ENCODE measurements at places on chromosomes 6 and 20.

DNA sequence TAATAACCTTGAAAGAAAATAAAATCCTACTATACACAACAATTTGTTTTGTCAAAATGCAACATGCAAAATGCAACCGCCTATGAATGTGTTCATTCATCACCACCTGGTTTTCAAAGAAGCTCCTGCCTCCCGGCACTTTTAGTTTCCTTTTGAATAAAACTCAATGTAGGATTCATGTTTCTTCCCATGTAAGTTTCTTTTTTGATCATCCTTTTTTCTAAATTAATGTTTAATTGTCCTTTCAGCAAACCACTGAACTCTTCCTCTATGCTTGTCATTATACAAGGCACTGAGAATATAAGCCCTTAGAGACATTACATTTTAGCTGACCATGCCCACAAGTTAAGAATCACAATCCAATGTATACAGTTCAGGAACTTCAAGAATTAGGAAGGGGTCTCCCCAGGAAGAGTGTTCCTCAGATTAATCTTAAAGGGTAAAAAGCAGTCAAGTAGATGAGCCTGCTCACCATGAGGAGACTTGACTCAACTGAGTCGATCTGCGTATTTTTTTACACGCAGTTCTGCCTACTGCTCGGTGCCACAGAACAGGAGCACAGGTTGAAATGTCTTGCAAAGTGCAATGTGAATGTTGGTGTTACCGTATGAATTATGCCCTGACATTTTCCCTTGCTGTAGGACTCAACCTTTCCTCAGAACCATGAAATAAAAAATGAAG, 7.2 kb upstream of the THEMIS start:
- no peak for DNase-seq

- DNase-seq = no peak
Measured at GRCh38 chr6:15254070-15254975, 8.5 kb downstream of the JARID2 start.

DNA sequence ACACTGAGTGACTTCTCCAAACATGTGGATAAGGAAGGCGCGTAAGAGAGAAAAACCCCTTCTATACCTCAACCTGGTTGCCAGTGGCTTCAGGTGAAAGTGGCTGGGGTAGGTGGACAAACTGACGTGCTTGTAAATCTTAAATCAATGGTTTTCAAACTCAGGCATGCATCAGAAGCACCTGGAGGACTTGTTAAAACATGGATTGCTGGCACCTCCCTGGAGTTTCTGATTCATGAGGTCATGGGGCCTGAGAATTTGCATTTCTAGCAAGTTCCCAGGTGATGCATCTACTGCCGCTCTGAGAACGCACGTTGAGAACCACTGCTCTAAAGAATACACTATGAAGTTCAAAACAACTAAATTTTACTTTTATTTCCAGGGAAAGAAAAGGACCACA, 31.9 kb upstream of the TAB2 start:
- no peak for DNase-seq

GRCh38 chr6:47473791-47474346, 3.7 kb upstream of the CD2AP start:
- no peak for DNase-seq

DNA sequence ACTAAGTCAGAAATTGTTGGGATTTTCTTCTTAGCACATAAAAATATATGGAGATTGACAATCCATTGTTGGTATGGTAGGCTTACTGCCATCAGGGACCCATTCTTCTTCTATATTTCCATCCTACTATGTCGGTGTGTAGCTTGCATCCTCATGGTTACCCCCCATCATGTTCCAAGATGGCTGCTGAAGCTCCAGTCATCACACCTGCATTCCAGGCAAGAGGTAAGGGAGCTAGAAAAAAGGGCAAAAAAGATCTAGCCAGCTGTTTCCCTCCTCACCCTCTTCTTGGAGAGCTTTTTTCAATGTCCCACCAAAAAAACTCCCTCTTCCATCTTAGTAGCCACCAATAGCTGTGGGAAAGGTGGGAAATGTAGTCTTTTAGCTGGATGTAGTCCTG, 13.6 kb downstream of the SLC2A10 start:
- DNase-seq = no peak

GRCh38 chr6:139903411-139904157, 529.1 kb upstream of the CITED2 start:
- no peak for DNase-seq

- DNase-seq = no peak
Measured at GRCh38 chr6:37630281-37630799, 67.3 kb downstream of the MDGA1 start.

GRCh38 chr6:13079096-13079723, 249.1 kb downstream of the TBC1D7 start:
- no peak for DNase-seq

DNA sequence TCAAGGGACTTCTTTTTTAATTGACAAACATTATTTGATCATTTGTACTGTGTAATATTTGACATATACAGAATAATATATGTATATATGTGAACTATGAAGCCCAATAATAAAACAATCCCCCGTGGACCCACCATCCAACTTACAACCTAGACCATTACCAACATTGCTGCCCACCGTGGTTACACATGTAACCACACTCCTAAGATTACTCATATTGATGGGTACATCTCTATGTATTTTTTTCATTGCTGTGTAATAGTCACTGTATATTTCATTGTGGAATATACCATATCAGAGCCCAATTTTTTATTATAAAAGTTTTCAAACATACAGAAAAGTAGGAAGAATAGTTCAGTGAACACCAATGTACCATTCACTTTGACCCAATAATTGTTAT, 94.3 kb downstream of the RTN4IP1 start:
- no peak for DNase-seq

DNA sequence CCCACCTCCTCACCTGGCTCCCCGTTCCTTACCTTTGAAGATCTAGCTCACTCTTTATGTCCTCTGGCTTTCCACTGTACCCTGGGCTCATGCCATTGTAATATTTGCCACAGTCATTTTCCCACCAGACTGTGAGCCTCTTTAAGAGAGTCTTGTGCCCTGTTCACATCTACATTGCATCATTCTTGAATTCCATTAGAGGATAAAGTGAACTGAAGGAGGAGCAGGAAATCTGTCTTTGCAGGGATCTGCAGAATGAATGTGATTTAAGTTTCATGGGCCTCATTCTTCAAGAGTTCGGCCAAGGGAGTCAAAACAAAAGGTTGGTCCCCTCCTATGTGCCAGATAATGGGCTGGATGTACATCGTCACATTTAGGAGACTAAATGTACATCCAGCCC, 272.6 kb upstream of the CITED2 start:
- no peak for DNase-seq

DNA sequence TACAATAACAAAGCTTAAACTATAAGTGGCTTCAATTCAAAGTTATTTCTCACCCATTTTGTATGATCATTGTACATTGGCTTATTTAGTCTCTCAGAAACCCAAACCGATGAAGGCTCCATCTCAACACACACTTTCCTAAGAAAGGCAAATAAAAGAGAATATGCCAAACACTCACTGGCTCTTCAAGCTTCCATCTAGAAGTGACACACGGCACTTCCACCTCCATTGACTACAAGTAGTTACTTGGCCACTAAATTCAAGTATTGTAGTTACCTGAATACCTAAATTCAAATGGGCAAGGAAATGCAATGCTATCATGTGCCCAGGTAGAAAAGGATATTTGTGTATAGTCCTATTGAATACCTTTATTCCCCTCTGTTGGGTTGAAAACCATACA, 170.6 kb downstream of the OGFRL1 start:
- DNase-seq = no peak

DNA sequence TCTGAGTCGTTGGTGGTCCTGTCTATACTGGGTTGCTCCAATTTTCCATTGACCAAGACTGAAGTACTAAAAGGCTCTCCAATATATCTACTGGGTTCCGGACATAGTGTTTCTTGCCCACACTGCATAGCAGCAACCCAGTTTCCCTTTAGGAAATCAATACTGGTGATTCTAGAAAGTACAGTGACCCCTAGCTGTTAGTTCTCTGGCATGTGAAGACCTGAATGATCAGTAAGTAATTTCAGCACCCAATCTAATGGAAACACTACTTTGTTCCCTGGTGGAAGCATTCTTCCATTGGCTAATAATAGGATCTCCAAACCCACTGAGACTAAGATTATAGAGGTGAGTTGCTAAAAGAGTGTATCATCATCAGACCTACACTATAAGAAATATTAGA, 40.8 kb upstream of the STMND1 start:
- DNase-seq = no peak

GRCh38 chr6:44667226-44667625, 279.7 kb downstream of the CDC5L start:
- no peak for DNase-seq

GRCh38 chr6:107668743-107669474, 155.2 kb downstream of the SCML4 start:
- DNase-seq = no peak

DNA sequence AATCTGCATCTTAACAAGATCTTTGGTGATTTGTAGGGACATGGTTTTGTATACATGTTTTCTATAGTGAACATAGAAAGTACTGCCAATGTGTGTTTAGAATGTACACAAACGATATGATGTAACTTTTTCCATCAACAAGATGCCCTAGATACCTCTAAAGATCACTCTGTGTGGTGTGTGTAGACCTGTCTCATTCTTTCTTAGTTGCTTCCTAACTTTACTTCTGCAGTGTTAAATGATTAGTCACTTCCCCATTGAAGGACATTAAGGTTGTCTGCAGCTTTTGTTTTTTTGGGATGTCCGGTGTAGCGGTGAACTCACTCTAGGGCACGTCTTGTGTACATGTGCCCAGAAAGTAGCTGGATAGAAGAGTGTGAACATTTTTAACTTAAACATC, 35.9 kb downstream of the CDYL start:
- DNase-seq = no peak

DNA sequence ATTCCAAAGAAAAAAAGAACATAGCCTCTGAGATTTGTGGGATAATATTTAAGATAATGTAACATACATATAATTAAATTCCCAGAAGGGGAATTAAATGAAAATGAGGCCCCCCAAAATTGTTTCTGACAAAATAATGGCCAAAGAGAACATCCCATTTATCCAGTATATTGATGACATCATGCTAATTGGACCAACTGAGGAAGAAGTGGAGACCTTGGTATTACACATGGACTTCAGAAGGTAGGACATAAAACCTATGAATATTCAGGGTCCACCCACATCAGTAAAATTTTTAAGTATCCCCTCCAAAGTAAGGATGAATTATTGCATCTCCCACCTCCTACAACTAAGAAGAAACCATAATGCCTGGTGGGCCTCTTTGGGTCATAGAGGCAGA, 15.6 kb upstream of the RBM24 start:
- no peak for DNase-seq

DNA sequence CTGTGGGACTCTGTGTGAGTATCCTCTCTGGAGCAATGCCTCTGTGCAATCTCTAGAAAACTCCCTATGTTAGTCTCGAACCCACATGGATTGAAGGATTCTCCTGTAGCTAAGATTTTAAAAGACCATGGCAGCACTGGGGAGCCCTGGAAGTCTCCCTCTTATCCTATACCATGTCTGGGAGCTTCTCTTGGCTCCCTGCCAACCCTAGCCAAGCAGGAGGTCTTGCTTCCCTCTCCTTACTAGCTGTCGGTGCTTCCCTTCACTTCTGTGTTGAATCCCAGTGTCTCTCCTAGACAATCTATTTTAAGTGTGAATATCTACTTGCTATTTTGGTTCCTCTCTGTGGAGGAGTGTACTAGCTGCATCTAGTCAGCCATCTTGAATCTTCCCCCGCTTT, 118.8 kb upstream of the NRN1 start:
- DNase-seq = no peak

DNA sequence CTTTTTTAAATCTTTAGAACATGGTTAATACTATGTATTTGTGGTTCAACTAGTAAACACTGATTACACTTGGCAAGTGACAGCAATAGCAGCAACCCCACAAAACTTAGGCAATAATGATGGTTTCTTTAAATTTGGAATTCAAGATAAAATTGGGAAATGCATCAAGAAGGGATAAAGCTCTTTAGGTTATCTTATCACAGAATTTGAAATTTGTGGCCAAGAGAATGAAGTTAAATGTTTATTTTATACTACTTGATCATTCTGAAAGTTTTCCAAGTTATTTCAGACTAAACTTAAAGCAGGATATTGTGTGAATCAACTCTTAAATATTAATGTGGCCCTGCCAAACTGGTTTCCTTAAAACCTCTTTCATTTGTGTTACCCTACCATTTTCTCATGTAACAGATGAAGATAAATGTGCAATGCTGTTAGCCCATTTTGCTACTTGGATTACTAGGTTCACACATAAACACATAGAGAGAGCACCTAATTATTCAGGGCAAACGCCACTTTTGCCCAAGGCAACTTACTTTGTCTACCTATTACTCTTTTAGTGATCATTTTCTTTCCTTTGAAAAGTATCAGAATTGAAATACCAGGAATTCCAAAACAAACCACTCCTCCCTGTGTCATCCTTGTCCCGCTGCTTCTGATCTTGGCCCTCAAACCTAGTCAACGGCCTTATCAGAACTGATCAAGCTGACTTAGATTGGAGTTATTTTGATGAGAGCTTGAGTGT, 186.7 kb upstream of the TENT5A start:
- no peak for DNase-seq

- no peak for DNase-seq
Measured at GRCh38 chr20:22303523-22303922, 280.8 kb downstream of the FOXA2 start.

DNA sequence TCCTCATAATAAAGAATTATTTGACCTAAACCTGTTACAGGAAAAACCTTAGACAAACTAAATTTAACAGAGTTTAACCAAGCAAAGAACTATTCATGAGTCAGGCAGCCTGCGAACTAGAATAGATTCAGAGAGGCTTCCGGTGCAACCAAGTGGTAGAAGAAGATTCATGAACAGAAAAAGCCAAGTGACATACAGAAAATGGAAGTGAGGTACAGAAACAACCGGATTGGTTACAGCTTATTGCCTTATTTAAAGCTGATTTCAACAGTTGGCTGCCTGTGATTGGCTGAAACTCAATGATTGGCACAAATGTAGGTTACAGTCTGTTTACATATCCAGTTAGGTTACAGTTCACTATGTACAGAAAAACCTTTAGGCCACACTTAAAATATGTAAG, 10.1 kb downstream of the PPP1R3G start:
- DNase-seq = no peak

DNA sequence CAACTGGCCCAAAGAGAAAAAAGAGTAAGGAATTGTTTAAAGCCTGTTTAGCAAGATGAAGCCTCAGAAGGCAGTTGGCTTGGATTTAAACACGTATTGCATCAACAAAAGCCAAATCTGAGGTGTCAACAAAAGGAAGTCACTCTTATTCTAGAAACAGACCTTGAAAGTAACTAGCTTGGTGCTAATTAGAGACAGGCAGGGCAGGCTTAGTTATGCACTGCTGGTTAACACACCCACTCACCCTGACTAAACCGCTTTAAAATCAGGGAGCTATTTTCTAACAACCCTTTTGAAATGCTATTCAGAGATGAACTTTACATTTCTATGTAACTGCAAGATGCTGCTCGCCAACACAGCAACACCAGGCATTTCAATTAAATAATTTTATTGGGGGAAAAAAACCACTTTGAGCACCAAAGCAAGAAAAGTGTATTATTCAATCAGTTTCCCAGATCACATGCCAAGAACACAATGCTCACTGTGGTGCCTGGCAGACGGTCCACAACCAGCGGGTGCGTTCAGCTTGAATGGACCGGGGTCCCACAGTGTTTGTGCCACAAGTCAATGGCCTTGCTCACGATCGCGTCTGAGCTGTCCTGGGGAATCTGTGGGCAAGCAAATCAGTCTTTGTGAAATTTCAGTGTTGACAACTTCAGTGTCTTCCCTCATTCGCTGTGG, 23.6 kb downstream of the TBC1D7 start:
- DNase-seq = no peak

- DNase-seq = no peak
Measured at GRCh38 chr6:122669868-122670267, 59.7 kb downstream of the PKIB start.

GRCh38 chr6:10409233-10409721, 5.6 kb downstream of the TFAP2A start:
- DNase-seq = no peak

All from activated T-helper 9 cell treated with anti-CD3 and anti-CD28 coated beads, Interleukin-2, amount 50 U/mL, for 16 hours (primary cell).